AG09309 (cell line): ENCODE measurements at places on chromosomes 4 and X.

- DNase-seq: no peak
Measured at GRCh38 chr4:183755596-183755995, 96.5 kb downstream of the TRAPPC11 start.

- DNase-seq: no peak
Measured at GRCh38 chrX:72479324-72480274, 93.0 kb downstream of the HDAC8 start.

DNA sequence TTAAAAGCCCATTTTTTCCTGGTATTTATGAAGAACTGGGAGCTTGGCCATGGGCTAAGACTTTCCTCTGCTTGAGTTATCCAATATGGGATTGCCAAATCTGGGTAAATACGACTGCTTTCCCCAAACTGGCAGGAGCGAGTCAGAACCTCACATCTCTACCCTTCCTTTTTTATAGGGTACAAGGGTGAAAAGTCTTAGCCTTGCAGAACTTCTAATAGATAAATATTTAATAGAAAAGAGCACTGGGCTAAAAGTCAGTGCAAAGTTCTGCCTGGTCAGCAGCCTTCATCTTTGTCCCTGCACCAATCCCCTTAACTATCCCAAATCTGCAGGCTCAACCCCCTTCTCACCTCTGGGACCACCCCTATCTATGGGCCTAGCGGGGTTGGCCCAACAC, 61.6 kb upstream of the ACSL1 start:
- DNase-seq: no peak

DNA sequence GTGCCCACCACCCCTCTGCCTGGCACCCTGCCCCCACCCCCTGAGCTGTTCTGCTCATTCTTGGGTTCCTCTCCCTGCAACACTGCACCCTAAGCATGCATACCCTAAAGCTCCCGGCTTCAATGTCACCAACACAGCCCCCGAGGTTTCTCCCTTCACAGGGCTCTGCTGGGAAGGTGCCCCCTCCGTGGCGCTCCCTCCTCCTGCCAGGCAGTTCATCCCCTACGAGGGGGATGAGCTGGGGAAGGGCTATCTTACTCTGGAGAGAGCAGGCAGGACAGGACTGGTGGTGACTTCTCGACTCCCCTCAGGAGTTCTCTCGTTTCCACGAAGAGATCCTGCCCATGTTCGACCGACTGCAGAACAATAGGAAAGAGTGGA, 6.5 kb downstream of the ATP5ME start:
- no peak for DNase-seq

DNA sequence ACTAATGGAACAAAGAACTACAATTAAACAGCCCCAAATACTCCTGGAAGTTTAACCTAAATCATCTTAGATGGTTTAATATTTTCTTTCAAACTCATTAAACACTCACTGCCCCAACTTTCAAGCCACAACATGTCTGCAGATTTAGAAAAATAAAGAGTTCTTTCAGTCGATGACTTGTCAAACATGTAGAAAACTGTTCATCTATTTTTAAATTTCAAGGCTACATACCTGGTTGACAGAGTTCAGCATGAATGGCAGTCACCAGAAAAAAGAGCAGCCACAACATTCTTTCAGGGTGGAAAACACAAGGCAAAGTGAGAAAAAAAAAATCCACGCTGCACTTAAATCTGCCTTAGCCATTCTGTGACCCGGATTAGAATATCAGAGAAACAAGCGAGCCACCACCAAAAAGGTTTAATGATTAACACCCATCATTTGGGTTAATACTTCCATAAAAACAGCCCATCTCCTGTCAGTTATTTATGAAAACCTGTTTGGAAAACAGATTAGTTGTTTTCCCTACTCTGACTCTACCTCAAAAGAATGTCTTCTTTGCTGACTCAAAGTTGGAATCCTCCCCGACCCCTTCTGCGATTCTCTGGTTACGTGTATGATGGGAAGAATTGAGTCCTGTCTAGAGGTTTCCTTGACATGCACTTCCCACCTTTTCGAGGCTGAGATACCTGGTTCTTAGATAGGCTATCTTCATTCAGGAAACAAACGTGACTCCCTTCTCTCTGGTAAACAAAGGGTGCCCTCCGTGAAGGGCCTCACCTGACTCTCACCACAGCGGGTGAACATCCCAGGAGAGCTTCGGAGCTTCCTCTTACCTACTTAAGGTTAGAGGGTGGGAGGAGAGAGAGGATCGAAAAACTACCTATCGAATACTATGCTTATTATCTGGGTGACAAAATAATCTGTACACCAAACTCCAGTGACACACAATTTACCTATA, at the start of gene CLTRN:
Gene CLTRN, minus strand, starts transcription at position 319 of the 958 bp plus-strand sequence. Its CDS starts 30 bp downstream, at position 289.
- no peak for DNase-seq

DNA sequence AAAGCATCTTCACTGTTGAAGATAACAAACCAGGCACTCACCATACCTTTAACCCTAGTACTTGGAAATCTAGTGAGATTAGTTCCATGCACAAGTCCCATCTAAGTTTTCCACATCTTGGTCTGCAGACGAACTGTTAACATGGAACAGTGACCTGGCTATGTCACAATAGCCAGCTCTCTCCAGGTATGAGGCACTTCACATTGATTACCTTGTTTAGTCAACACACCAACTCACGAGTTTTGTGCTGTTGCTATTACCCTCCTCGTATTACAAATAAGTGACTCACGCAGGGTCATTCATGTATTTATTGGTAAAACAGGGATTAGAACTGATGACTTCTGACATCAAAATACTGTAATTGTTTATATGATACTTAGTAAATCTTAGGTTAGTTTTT, 36.4 kb upstream of the FRAS1 start:
- DNase-seq: no peak

DNA sequence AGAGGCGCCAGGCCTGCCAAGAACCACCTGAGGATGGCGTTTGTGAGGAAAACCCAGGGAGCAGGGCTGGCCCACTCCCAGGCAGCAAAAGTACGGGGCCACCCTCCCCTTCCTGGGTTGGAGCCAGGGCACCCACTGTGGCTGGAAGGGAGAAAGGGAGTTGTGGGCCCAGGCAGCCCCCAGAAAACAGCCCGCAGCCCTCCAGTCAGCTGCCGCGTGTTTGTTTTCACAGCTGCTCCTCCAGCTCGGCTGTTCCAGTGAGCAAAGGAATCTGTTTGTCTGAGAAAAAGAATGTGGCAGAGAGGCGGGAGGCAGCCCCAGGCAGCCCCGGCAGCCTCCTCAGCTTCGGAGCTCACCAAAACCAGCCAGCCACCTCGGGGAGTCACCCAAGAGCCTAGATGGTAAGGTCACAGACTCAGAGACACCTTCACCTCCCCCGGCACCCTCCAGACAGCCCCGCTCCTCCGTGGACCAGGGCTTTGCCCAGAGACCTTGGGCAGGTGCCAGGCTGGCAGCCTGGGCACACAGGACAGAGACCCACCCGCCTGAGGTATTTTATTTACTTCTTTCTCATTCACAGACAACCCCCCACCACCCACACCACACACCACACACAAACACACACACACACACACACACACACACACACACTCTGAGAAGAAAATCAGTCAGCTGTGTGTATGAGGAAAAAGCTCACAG, 338.1 kb downstream of the BCOR start:
- DNase-seq: no peak

DNA sequence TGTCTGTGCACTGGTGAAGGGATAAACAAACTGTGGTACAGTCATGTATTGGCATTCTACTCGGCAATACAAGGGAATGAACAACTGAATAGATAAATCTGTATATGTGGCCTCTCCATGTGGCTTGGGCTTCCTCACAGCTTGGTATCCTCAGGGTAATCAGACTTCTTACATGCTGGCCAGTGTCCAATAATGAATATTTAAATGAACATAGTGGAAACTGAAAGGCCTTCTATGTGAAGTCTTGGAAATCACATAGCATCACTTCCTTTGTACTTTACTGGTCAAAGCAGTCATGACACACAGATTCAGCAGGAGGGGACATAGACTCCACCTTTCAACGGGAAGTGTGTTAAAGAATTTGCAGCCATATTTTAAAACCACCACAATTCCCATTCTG, 33.4 kb upstream of the GPR101 start:
- DNase-seq: no peak

- DNase-seq: no peak
Measured at GRCh38 chr4:76830612-76830963, 67.4 kb downstream of the SOWAHB start.

- no peak for DNase-seq
Measured at GRCh38 chr4:144645631-144646522, at the start of gene HHIP. TSS of gene HHIP (plus strand) at chr4:144646156. CDS start at chr4:144646676, 520 bp downstream.

GRCh38 chrX:9627922-9628321, 137.7 kb downstream of the GPR143 start:
- DNase-seq: no peak

DNA sequence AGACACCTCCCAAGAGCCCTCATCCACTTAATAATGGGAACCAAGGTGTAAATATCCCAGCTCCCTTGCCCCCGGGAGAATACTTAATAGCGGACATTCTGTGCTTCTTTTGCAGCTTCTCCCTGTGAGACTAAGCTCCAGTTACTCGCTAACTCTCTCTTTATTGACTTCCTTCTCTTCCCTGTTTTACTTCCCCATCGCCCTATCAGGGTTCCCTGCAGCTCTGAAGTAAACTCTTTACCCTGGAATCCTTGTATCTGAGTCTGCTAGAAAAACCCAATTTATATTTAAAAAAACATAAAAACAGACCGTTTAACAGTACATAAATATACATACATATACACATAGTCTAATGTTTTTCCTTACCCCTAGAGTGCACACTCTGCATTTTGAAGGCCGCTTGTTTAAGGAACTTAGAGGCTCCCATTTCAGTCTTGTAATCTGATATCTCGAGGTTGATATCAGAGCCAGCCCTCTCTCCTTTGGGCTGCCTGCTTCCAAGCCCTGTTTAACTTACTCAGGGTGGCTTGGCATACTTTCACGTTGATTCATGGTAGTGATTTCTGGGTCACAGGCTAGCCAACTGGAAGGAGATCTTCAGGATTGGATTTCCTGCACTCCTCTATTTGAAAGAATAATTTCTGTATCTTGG, 177.4 kb upstream of the SCML1 start:
- DNase-seq: peak; percentile 68

GRCh38 chrX:135973025-135973547, 702 bp downstream of the MMGT1 start:
- DNase-seq: no peak

DNA sequence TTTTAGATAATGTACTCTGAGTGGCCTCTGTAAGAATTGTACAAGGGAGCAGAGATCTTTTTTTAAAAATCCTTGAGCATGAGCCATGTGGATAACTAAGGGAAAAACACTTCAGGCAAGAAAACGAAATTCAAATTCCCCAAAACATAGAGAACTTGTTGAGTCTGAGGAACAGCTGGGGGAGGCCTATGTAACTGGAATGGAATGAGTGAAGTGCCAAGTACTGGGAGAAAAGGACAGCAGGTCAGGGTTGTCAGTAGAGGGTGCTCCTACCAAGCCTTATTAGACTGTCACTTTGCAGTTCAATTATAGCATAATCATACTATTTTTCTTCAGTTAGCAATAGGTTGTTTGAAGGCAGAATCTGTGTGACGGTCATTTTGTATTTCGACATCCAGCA, 135.1 kb downstream of the ARHGAP6 start:
- no peak for DNase-seq

- no peak for DNase-seq
Measured at GRCh38 chr4:7765666-7766065, 174.0 kb downstream of the AFAP1 start.

DNA sequence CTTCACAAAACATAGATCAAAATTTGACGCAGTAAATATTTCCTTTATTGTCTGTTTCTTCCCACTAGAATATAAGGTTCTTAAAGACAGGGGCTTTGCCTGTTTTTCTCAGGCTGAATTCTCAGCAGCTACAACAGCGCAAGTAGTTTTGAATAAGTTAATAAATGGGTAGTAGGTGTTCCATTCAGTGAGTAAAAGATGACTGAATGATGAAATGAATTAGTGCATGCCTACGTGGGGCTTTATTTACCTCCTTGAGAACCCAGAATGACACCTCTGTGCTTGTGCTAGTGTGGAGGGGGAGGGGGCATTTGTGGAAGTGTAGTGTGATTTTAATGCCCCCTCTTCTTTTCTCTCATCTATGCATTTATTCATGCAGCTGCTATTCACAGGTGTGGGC, 278.9 kb downstream of the FBXW7 start:
- no peak for DNase-seq

- DNase-seq: no peak
Measured at GRCh38 chrX:111661241-111661640, 19.7 kb upstream of the ALG13 start.

DNA sequence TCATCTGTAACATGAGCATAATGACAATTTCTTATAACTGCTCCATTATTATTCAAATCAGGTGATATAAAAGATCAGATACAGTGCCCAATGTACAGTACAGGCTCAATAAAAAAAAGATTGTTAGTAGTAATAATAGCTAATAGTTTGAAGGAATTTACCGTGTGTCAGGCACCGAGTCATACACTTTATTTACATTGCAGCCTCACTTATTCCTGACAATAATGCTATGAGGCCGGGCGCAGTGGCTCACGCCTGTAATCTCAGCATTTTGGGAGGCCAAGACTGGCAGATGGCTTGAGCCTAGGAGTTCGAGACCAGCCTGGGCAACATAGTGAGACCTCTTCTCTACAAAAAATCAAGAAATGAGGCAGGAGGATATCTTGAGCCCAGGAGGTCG, 10.1 kb upstream of the MAP7D3 start:
- no peak for DNase-seq

DNA sequence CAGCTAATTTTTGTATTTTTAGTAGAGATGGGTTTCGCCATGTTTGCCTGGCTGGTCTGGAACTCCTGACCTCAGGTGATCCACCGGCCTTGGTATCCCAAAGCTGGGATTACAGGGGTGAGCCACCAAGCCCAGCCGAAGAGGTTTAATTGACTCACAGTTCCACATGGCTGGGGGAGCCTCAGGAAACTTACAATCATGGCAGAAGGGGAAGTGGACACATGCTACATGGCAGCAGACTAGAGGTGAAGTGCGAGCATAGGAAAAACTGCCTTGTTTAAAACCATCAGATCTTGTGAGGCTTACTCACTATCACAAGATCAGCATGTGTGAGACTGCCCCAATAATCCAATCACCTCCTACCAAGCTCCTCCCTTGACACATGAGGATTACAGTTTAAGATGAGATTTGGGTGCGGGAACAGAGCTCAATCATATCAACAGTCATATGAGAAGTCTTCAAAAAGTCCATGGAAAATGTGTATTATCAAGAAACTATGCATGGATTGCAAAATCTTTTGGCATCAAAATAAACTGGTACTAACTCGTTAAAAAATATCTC, 25.8 kb upstream of the RPL39 start:
- DNase-seq: no peak

GRCh38 chr4:76476571-76476970, 41.5 kb downstream of the SHROOM3 start:
- no peak for DNase-seq

GRCh38 chrX:129540722-129541184, 694 bp downstream of the OCRL start:
- DNase-seq: no peak

- DNase-seq: no peak
Measured at GRCh38 chr4:140315019-140315418, 58.4 kb upstream of the SCOC start.

DNA sequence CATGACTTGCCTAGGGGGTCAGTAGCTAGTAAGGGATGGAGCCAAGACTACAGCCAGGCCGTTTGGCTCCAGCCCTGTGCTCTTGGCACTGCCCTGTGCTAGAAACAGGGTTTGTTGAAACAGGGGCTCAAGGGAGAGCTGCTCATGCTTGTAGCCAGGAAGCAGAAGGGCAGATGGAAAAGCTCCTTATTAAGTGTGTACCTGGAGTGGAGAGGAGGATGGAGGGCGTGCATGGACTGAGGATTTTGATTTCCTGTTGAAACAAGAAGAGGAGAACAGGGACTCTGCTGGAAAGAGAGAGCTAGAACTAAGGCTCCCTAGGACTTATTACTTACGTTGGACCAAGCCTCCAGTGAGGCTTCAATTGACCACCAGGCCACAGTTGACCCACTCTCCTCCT, 363.0 kb downstream of the MID1IP1 start:
- no peak for DNase-seq
